ENCODE measurements at places on chromosomes 7 and 10.
A peak's percentile ranks its signal among the peaks of the same experiment; 100 is the strongest.

DNA sequence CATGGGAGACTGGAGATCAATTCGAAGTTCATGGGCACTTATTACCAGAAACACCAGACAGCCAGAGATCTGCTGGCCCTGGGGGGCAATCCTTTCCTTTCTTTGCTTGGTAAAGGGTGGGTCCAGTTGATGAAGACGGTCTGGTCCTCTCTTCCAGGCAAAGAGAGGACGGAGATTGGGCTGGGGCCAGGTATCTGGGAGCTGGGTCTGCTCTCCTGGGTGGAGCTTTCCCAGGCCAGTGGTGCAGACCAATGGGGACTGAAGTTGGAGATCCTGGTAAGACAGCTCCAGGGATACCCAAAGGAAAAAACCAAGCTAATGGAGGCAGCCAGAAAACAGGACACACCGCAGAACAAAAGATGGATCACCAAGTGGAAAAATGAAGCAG lies 18.3 kb downstream of the NOD1 start:
- DNase-seq = no peak

- peak; percentile 41 for DNase-seq
Observed at GRCh38 chr7:158957921-158958491, 101.6 kb downstream of the DYNC2I1 start.

DNA sequence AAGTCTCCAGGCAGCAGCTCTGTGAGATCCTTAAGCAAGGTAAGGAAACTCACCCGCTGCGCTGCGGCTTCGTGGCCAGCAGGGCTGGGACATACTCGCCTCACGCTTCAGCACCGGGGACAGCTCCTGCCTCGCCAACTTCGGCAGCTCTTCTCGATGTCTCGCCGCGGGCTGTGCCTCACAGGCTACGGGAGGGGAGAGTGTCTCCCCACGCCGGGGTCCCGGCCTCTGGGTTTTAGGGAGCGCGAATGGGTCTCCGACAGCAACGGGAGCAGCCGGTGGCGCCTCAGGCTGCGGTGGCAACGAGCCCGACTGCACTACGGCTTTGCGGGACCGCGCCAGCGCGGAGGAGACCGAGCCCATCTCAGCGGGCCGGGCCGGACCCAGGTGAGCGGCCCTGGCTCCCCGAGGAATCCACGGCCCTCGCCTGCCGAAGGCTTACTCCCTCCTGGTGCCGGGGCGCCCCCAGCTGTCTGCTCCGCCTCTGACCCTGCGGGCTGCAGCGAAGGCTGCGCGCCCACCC lies 62.4 kb downstream of the LSM5 start:
- DNase-seq = peak; percentile 57

DNA sequence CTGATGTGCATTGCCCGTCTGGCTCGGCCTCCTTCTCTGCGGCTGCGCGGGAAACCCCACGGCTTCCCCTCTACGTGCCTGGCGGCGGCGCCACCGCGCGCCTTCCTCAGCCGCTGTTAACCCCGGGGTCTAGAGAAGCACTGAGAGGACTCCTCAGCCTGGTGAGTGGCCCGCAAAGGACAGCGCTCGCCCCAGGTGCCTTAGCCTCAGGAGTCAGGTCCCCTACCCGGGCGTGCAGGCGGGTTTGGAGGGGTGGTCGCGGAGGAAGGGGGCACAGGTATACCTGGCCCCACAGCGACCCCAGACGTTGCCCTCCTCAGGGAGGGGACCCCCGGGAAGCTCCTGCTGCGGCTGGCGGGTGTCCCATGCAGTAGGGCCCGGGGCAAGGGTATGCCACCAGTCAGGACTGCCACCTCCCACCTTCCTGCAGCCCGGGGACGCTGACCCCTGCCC lies 51.0 kb downstream of the ARL5B start:
- DNase-seq = no peak

DNA sequence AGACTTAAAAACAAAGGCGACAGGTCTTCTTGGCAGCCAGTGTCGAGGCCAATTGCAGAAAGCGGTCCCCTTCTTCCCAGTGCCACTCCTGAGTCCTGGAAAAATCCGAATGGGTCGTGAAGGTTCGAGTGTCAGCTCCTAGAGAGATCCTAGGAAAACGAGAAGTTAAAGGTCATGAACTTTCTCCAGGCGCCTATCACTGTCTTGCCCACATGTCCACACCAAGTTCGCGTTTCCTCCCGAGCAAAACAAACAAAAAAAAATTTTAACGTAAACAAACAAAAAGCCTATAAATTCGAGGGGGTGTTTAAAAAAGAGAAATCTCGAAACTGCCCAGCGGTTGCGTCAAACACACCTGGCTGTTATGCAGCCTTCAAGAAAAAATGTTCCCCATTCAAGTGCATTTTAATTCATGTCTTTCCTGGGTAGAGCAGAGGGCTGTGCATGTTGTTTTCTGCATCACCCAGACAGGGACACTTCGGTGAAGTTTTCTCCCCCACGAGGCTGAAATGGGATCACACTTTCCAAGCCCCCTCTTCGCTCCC lies 1.5 kb downstream of the ARHGAP21 start:
- no peak for DNase-seq

GRCh38 chr7:101159696-101160674 lies 5.4 kb downstream of the VGF start:
- no peak for DNase-seq

GRCh38 chr7:30778255-30779025 lies 7.2 kb downstream of the MINDY4 start:
- no peak for DNase-seq

DNA sequence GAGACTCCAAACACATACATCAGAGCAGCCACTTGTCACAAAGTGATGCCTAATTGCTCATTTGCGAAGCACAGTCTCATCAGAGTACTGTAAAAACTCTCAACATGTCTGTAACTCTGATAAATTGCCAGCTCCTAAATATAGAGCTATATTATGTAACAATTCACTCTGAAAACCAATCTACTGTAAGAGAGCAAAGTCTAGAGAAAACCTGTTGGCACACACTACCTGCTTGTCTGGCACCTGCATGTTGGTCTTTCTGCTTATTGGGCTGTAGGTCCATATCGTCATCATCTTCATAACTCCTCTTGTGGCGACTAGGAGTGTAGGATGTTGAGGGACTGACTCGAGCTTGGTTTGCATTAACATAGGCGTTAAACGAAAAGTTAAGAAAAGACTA lies 19.8 kb downstream of the MCMBP start:
- DNase-seq = no peak

GRCh38 chr7:93008833-93009232 lies 108.9 kb downstream of the SAMD9 start:
- no peak for DNase-seq

- no peak for DNase-seq
Observed at GRCh38 chr10:35413985-35414861, 77.9 kb downstream of the CCNY start.

DNA sequence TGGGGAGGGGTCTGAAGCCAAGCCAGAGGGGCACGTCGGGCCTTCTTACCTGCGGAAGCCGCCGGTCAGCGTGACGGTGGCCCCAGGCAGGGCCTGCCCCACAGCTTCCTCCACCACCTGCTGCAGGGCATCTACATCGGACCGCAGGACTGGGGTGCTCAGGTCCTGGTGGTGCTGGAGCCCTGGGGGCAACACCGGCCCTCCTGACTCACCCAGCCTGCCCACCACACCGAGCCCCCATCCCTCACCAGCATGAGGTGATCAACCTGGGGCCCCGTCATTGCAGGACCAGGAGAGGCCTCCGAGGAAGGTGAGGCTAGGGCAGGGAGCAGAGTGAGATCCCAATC lies 8.0 kb downstream of the POLM start:
- peak; percentile 11 for DNase-seq

GRCh38 chr7:45890902-45891461 lies 2.7 kb downstream of the IGFBP1 start:
- no peak for DNase-seq

DNA sequence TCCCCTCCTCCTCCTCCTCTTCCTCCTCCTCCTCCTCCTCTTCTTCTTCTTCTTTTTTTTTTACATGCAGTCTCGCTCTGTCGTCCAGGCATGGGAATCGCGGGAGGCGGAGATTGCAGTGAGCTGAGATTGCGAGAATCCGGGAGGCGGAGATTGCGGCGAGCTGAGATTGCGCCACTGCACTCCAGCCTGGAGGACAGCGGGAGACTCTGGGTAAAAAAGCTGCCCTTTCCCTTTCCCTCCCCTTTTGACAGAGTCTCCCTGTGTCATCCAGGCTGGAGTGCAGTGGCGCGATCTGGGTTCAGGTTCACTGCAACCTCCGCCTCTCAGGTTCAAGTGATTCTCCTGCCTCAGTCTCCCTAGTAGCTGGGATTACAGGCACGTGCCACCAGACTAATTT lies 168.1 kb upstream of the MALRD1 start:
- no peak for DNase-seq

GRCh38 chr7:135189961-135190360 lies 19.5 kb upstream of the CYREN start:
- DNase-seq = no peak

DNA sequence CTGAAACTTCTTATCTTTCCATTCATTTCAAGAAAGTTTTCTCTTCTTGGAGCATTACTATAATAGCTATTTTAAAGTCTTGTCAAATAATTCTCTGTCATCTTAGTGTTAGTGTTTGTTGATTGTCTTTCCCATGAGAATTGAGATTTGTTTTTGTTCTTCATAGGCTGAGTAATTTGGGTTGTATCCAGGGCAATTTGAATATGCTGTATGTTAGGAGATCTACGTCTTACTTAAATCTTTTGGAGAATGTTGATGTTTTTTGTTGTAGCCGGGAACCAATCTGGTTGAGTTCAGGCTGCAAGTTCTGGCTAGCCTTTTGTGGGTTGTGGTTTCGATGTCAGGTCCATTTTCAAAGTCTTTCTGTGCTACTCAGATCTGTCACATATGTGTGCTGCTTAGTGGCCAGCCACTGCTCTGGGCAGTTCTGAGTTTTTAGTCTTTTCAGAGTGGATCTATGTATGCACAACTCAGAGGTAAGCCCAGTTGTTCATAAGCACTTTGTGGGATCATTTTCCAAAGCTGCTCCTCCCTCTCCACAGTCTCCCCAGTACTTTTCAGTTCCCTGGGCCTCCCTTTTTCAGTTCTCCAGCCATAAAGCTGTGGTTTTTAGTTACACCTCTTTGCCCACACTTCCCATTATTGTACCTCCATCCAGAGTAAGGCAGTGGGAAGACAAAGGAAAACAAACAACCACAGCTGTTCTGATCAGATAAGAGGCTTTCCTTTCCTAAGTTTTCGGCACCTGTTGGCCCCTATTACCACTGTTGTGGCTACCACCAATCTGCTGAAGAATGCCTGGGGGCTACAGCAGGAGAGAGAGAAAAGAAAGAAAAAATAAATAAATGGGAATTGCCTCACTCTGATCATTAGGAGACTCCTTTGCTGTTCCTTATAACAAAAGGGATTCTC lies 4.7 kb upstream of the CCNJ start:
- no peak for DNase-seq

DNA sequence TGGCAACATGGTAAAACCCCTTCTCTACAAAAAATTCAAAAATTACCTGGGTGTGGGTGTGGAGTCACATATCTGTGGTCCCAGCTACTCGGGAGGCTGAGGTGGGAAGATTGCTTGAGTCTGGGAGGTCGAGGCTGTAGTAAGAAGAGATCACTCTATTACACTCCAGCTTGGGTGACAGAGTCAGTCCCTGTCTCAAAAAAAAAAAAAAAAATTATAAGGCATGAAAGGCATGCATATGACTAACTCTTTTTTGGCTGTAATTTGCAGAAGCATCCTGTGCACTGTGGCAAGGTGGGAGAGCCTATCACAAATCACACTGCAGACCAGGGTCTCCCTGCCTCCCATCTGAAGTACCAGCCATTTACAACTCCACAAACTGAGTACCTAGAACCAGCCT lies 14.1 kb upstream of the MYPN start:
- DNase-seq = no peak

DNA sequence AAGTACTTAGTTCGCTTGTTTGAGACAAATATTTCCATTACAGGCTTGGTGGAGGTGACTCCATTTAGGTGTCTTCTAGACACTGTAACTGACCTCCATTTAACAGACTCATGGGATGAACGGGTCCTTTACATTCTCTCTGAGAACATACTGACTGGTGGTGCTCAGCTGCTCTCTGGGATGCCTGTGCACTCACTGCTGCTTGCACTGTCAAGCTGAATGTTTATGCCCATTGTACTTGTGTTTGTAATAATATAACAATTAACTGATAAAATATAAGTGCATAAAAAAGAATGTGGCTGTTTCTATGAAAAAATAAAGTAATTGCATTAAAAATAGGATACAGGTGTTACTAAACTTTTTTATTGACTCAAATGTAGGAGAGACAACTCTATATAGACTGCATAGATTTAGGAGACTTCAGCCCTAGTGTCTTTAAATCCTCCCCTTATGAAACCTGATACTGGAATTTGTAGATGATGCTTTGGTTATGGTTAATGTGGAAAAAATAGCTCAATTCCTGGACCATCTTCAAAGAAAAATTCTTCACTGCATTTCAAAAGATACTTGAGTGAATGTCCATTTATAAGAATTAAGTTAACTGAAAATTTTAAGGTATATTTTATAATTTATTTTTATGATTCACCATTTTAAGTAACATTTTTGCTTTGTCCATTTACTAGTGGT lies 85.4 kb downstream of the CDK14 start:
- DNase-seq = no peak

GRCh38 chr10:58436071-58436470 lies 50.9 kb downstream of the TFAM start:
- DNase-seq = no peak

DNA sequence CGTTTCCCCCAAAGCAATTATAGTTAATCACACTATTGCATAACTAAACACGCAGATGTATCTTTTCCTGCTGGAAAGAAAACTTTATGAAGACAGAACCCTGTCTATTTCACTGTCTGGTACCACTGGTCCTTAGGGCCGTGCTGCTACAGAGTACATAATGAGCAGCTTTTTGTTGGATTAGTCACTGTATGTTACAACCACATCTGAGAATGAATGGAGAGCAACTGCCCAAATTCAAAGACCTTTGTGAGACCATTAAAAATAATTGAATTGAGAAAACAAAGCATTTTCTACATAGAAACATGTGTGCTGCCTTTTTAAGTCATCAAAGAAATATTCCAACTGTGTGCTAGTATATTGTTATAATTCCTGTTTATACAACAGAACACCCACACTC lies 111.3 kb upstream of the SORCS1 start:
- DNase-seq = no peak

GRCh38 chr10:48938281-48938680 lies 1.4 kb downstream of the LRRC18 start:
- DNase-seq = no peak

GRCh38 chr10:119299531-119299930 lies 92.2 kb downstream of the GRK5 start:
- DNase-seq = no peak

- DNase-seq = peak; percentile 10
Observed at GRCh38 chr10:43044961-43045621, 31.8 kb upstream of the RET start.

DNA sequence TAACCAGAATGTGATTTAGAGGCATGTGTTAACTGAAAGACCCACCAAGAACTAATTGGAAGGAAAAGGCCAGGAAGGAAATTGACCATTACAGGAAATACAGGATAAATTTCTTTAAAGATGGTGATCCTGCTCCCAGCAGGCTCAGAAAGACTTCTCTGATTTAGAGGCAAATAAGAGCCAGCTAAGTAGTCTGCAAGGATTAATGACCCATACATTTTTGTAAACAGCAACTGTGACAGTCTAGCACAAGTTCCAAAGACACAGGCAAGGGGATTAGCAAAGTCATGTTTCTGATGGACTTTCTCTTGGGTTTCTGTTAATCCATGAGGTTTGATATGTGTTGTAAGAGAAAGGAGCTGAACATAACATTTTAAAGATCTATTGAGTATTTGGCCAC lies 425.0 kb downstream of the HTR7 start:
- DNase-seq = no peak

- DNase-seq = no peak
Observed at GRCh38 chr10:30510932-30511700, 77.1 kb downstream of the MAP3K8 start.

GRCh38 chr10:21261842-21262294 lies 263.6 kb downstream of the SKIDA1 start:
- DNase-seq = no peak
